NCI-H187 treated with DMSO at 0.1 percent for 48 hours (cell line): ENCODE measurements at places on chromosomes 6 and 20.

DNA sequence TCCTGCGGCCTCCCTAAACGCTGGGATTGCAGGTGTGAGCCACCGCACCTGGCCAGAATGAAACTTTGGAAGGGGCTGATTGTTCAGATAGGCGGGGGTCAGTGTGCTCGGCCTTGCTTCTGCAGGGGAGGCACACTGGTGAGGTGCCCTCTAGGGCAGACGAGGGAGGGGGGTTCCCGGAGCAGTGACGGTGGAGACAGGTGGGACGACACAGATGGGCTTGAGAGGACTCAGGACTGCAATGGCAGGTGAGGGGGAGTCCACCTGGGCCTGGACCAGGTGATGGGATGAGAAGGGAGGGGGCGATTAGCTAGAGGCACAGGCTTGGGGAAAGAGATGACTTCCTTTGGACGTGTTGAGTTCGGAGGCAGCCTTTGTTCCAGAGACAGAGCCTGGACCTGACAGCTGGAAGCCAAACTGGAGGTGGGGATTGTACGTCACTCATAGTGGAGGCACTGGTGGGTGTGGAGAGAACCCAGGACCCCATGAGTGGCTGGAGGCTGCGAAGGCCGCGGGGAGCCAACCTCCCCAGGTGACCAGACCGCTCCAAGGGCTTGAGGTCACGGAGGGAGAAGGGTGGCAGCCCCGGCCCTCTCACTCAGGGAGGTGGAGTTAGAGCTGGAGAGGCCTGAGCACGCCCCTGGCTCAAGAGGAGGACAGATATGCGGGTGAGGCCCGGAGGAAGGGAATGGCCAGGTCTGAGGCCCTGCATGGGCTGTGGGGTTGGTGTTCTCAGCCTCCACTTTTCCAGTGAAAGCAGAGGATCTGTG is 10.5 kb upstream of the MAP1LC3A start:
- DNase-seq: no peak

DNA sequence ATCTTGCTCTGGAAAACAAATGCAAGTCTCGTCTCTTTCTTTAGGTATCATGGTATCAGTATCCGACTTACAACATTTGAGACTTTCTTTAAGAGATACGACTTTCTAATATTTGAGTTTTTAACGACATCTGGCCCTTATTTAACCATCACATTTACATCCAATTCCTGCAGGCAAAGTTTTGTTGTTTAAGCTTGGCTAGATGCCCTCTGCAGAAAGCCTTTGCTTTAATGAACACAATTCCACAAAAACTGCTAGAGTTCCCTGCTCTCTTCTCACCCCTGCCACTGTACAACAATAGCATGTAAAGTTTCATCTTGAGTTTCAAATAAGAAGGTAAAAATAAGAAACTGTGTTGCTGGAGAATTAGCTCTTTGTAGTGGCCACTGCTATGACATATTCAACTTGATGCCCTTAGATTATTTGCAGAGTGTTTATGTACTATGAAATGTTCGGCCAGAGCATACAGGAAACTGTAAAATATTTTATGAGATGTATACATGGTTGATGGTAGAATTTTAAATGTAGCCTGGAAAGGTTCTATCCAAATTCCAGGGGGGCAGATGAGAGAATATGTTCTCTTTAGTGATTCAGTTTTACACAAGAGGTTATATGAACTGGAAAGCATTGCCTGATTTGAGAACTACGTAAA is 438.6 kb downstream of the CDC5L start:
- DNase-seq: no peak

- DNase-seq: no peak
Measured at GRCh38 chr6:3750317-3751076, 1.0 kb downstream of the PXDC1 start.

- no peak for DNase-seq
Measured at GRCh38 chr20:4155953-4156352, 140.6 kb upstream of the RNF24 start.

DNA sequence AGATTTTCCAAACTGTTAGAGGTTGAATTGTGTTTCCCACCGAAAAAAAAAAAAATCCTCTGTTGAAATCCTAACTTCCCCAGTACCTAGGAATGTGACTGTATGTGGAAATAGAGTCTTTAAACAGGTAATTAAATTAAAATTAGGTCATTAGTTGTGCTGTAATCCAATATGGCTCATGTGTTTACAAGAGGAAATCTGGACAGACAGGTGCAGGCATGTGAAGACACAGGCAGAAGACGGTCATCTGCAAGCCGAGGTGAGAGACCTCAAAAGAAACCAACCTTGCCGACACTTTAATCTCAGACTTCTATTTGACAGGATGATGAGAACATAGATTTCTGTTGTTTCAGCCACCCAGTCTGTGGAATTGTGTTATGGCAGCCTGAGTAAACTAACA is 28.6 kb upstream of the EZR start:
- no peak for DNase-seq

DNA sequence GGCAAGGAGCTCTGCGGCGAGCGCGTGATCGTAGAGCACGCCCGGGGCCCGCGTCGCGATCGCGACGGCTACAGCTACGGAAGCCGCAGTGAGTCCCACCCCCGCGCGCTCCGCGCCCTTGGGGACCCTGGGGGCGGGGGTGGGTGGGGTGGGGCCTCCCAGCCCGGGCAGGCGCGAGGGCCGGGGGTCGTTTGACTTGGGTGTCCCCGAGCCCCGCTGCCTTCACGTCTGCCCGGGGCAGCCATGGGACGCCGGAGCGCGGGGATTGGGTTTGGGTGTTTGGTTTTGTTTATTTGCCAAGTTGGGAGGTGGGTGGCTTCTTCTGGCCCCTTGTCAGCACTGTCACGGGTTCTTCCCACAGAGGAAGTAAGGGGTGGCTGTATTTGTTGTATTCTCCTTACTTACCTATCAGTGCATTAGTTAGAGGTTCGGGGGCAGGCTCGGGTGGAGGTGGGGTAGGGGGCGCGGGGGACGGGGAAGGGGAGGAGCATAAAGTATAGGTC is 777 bp downstream of the SRSF6 start:
- DNase-seq: no peak

GRCh38 chr6:45903959-45904358 is 111.7 kb downstream of the CLIC5 start:
- no peak for DNase-seq

GRCh38 chr6:158073776-158074175 is 92.1 kb downstream of the SYNJ2 start:
- no peak for DNase-seq
